Right lung (tissue), 10 donors: ENCODE measurements at places on chromosomes 13 and 19. TPM values are rescaled to one million over a fixed set of nuclear protein-coding genes. Genes with fewer than 3 reads are reported as not detected.

- DNase-seq: no peak
Measured at GRCh38 chr13:44857736-44858135, 131.5 kb downstream of the NUFIP1 start.

- DNase-seq: peak; percentile 29
Measured at GRCh38 chr19:3618144-3618810, 8.3 kb downstream of the CACTIN start.

DNA sequence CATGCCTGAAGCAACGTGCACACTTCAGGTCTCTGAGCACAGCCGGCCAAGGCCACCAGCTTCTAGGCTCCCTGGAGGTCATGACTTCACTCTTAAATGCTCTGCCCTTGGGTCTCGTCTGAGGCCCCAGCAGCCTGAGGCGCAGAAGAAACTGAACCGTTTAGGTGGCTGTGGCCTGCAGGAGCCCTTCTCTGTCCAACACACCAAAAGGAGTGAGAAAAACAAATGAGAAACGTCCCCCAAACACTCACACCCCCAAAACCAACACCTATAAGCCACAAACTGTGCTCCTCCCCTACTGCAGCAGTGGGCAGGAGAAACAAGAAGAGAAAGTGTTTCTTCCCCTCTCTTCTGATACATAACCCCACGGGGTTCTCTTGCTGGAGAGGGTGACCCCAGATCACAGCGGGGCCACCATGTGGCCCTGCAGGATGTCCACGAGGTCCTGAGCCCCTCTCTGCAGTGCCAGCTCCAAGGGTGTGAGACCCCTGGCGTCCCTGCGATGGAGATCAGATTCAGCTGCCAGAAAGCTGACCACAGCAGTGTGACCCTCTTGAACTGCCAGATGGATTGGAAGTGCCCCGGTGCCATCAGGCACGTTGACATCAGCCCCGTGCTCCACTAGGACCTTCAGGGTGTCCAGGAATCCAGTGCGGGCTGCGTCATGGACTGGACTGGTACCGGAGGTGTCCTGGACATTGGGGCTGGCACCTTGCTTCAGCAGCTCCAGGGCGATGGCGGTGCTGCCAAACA, 1.0 kb upstream of the KRI1 start:
- DNase-seq: no peak

GRCh38 chr19:17125062-17125727, 49.6 kb downstream of the MYO9B start:
- DNase-seq: no peak

DNA sequence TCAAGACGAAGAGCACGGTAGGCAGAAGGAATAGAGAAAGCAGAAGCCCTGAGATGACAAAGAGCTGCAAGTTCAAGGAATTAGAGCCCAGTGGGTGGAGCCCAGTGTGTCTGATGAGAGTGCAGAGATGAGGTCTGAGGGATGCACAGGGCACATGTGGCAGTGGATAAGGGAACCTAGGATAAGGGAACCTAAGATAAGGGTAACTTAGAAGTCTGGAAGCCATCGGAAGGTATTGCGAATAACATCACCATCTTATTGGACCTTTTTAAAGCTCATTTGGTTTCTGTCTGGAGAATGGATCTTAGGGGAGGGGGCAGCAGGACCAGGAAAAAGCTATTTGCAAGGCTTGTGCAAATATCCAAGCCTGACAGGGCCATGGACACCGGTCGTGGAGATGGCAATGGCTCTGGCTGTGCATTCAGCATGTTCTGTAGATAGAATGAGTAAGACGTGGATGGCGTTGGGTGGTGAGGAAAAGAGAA, 1.3 kb downstream of the FPR3 start:
- no peak for DNase-seq

- DNase-seq: no peak
Measured at GRCh38 chr13:39485314-39485700, 117.7 kb downstream of the LHFPL6 start.

GRCh38 chr13:40776681-40777165, 5.7 kb upstream of the MRPS31 start:
- no peak for DNase-seq

DNA sequence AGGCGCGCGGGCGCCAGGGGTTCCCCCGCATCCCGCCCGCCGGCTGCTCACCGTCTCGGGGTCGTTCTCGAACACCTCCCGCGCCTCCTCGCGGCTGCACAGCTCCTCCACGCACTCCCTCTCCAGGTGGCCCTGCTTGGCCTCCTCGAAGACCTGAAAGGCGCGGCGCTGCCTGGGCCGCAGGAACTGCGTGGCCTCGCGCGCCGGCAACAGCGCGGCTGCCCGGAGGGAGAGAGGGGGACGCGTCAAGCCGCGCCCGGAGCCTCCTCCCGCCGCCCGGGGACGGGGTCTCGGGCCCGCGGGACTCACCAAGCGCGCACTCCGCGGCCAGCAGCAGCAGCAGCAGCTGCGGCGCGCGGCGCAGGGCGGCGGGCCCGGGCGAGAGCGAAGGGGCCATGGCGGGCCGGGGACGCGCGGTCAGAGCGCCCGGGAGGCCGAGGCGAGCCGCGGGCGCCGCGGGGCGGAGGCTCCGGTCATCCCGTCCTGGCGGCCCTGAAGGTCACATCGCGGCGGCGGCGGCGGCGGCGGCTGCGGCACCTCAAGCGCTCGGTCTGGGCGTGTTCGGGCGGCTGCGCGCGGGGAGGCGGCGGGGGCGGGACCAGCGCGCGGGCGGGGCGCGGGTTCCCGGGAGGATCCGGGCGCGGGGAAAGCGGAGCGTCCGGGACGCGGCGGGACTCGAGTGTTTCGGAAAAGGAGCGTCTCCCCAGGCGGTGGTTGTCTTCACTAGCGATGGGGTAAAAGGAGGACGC, at the start of gene GAS6:
GAS6 (minus strand) TSS at position 553 of the 749 bp plus-strand sequence; CDS start at position 397, 156 bp downstream.
- no peak for DNase-seq

- DNase-seq: no peak
Measured at GRCh38 chr13:78770601-78771000, 111.6 kb upstream of the OBI1 start.

DNA sequence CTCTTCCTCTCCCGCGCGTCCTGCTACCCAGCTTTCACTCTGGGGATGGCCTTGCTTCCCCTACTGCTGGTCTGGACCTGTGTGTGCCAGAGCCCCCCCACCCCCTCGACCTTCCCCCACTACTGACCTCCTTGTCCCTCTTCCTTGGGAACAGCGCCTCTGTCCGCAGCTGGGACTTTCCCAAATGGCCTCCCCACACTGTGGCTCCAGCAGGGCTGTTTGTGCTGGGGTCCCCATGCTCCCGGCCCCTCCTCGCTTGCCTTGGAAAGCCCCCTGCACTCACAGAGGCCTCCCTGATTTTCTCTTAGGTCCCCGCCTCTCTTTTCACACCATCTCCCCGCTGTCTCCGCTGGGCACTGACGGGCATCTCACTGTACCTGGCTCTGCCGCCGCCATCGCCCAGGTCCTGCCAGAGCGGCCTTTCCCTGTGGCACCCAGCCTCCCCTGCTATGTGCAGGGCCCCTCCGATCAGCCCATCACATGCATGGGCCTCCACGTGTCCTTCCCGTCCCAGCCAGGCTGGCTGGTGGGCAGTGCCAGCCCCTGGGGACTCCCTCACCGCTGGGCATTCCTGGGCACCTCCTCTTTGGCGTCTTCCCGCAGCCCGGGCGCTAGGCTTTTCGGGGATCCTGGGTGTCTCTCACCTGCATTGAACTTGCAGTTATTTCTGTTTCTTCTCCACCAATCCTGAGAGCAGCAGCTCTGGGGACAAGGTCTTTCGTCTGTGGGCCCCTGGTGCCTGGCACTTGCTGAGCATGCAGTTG, 118.7 kb downstream of the ATP11A start:
- no peak for DNase-seq

DNA sequence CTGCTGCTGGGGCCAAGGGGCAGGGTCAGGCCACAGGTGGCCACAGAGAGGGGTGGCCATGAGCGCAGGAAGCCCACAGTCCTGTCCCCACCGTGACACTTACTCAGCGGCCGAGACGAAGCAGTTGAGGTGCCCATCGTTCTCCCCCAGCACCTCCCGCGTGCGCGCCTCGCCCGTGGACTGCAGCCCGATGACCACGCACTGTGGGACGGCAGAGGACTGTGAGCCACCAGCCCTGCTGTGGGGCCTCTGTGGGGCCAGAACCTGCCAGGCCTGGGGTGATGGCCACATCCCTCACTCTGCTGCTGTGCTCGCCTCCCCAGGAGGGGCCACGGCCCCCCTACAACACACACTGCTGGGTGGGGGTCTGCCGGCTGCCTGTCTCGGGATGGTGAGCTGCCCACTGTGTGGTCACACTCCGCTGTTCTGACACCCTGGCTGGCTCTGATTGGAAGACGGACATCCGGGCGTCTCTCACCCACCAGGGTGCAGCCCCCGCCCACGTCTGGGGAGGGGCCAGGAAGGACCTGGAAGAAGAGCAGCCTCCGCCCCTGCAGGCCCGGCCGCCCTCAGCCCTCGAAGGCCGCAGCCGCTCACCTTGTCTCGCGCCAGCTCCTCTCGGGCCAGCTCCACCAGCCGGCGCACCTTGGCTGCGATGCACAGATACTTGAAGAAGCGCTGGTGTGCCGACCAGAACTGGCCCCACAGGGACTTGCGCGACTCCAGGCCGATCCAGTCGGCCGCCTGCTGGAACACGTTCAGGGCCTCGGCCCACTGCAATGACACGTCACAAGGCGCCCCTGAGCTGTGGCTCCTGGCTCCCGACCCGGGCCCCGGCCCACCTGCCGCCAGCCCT, 13.2 kb downstream of the GPX4 start:
- DNase-seq: no peak

DNA sequence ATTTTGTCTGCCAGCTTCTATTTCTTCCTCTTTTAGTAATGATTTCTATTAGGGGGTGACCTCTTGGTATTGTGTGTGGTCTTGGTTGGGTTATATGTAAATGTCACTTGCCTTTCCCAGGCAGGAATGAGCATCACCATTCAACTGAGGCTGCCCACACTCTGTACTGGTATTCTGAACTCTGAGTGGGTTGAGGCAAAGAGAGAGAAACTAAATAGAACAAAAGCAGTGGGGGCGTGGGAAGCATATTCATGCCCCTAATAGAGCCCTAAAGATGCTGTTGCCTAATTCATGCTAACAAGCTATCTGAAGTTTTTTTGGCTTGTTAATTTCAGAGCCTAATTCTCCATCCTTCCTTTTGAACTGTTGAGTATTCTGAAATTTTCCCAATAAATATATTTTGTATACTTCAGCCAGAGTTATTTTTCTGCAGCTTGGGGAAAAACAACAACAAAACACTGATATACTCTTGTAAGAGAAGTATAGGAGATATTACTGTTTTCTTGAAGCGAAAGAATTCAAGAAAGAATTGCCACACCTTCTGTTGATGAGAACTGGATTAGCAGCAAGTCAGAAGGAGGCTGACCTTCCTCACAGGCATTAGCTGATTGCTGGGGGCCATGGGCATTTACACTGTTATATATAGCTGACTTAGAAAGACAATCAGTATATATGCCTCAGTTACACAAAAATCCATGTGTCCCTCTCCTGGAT, 315.8 kb upstream of the KLF12 start:
- DNase-seq: no peak

GRCh38 chr19:42285541-42285941, 16.4 kb upstream of the PRR19 start:
- DNase-seq: no peak

DNA sequence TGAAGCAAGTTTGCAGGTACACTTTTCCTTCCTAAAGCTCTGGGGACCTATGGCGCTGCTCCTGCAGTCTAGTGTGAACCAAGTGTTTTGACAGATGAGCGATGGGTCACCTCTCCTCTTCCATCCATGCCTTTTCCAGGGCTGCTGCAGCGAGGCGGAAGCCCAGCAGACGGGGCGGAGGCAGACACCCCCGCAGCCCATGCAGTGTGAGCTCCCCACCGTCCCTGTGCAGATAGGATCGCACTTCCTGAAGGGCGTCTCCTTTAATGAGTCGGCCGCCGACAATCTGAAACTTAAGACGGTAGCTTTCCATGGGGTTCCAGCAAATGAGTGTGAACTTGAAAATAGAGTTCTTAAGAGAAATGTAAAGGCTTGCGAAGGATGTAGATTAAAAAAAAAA, 37.1 kb upstream of the GPI start:
- no peak for DNase-seq

DNA sequence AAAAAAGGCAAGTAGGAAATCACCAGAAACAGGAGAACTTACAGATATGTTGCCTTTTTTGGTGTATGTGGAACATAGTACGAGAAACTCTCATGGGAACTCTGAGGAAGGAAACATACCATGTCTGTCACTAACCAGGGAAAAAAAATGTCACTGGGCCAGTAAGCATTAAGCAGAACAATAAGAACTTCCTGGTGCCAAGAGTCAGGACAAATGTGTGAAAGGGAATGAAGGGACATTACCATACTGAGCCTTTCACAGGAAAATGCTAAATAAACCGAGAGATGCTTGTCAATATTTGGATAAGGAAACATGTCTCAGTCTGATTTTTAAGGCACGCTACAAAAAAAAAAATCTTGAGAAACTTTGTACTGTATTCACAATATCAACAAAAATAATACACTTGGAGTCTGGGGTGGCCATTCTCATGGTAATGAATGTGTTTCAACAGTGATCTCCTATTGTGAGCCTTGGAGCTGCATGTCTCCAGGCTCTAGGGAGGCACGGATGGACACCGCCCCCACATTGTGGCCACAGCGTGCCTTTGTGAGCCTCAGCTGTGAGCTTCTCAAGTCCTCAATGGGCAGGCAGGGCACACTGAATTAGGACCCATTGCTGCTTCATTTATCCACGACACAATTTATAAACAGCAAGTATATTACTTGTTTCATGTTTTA, 113.0 kb upstream of the ARGLU1 start:
- no peak for DNase-seq

DNA sequence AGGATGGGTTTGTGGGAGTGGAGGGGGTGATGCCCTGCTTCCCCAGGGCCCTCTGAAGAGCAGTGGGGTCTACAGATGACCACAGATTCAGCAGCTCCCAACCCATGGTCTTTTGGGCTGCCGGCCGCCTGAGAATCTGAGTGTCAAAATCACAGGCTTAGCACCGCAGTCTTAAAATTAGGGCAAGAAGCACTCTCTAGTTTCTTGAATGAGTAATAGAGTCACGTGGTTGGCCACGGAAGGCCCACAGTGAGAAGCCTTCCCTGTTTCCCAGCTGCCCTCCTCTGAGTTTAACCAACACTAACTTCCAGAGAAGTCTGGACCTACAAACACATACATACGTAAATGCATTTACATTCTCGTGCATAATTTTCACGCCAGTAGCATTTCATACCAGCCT, 5.2 kb downstream of the PRMT1 start:
- DNase-seq: no peak

- DNase-seq: no peak
Measured at GRCh38 chr13:50529154-50529882, 314.2 kb downstream of the DLEU7 start.

- DNase-seq: no peak
Measured at GRCh38 chr13:87884884-87885283, 213.7 kb downstream of the SLITRK5 start.

KANK2 gene
- polyA plus RNA-seq: 249 TPM

LRP3 gene
- polyA plus RNA-seq: 26.5 TPM

ZNF560 gene
- polyA plus RNA-seq: 0.41 TPM

FFAR2 gene
- 0.34 TPM for polyA plus RNA-seq

IFNL1 gene
- polyA plus RNA-seq: not detected

RGS9BP gene
- polyA plus RNA-seq: 0.13 TPM

PEG3 gene
- 23.1 TPM for polyA plus RNA-seq

SYT5 gene
- polyA plus RNA-seq: 0.50 TPM

ZNF730 gene
- polyA plus RNA-seq: 12.3 TPM

CLEC11A gene
- polyA plus RNA-seq: 29.6 TPM
